ENCODE measurements at places on chromosomes 6 and 20. TPM values are rescaled to one million over a fixed set of nuclear protein-coding genes. Genes with fewer than 3 reads are reported as not detected.
A peak's percentile ranks its signal among the peaks of the same experiment; 100 is the strongest.

The PRR18 gene
- total RNA-seq = 0.19 TPM

GRCh38 chr6:53723331-53723730, 57.8 kb upstream of the KLHL31 start:
- no peaks in the 10 kb centered on the region for H3K4me1 ChIP-seq
- H3K36me3 ChIP-seq = no peaks in the 10 kb centered on the region
- no peaks in the 10 kb centered on the region for H3K27me3 ChIP-seq
- no peak overlapping the region for H3K27ac ChIP-seq
- no peak for DNase-seq
- H3K4me3 ChIP-seq = no peak overlapping the region

DNA sequence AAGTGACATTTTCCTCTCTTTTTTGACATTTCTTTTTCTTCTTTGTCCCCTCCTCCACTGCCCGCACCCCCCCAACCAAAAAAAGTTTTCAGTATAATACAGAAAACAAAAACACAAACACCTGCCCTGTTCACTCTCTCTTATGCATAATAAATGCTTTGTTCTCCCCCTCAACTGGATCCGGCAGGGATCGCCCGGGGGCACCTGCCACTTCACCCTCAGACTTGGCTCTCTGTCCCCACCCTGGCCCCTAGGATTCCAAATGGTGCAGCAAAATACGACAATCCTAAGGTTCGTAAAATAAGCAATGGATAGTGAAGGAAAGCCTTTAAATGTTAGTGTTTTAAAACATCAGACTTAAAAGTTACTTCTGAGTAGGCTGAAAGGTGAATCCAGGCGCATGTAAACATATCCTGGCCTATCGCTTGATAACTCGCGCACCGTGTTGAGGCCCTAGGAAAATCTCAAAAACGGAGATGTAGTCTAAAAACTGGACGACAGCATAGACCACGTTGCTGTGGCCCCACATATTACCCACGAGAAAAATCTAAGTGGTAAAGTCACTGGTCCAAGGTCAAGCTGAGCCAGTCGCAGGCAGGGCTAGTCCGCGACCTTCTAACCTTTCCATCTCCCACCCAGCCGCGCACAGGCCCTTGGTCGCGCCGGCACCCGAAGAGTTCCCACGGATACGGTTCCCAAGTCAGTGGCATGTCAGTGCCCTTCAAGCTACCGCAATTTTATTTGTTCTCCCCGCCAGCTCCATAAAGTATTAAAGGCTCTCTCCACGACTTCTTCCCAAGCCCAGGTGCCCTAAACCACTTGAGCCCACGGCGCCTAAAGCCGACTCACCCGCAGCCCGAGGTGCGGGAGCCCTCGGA, 130.8 kb downstream of the OGFRL1 start:
- peak; percentile 38 for DNase-seq
- peaks cover 9% of the 10 kb centered on the region for H3K4me1 ChIP-seq
- peak overlapping the region; percentile 81 for H3K4me3 ChIP-seq

DNA sequence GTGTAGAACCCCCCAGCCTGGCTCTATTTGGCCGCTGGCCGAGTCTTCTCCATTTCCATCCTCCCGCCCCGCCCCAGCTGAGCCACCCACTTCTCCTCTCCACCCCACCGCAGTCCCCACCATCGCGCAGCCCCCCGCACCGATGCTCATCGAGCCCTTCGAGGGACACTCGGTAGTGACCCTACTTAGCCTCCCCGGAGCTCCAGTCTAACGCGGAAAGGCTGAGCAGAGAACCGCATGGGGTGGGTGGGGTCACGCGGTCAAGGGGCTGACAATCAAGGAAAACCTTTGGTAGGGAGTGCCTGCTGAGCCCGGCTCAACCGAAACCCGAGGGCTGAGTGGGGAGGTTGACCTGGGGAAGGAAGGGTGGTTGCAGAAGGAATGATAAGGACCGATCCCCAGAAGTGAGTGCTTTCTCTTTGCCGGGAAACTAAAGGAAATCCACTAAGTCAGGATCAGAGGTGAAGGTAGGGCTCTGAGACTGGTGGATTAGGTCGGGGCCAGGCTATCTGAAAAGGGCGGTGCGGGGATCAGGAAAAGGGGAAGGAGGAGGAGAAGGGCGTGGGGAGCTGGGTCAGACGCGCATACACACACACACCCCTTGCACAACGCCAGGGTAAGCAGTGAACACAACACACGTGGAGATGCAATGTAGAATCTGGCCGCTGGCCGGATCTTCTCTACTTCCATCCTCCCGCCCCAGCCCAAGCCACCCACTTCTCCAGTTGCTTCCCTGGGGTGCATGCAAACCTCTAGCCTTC, 49.8 kb downstream of the CPXM1 start:
- peaks cover 4% of the 10 kb centered on the region for H3K4me1 ChIP-seq
- no peak overlapping the region for H3K27ac ChIP-seq
- no peaks in the 10 kb centered on the region for H3K36me3 ChIP-seq
- no peak overlapping the region for H3K4me3 ChIP-seq

GRCh38 chr6:124822204-124822613, 140.0 kb upstream of the RNF217 start:
- no peaks in the 10 kb centered on the region for H3K27me3 ChIP-seq
- H3K4me1 ChIP-seq = no peaks in the 10 kb centered on the region
- no peak for DNase-seq
- H3K36me3 ChIP-seq = no peaks in the 10 kb centered on the region

- no peak for DNase-seq
Observed at GRCh38 chr6:96460052-96460700, 61.4 kb upstream of the UFL1 start.

DNA sequence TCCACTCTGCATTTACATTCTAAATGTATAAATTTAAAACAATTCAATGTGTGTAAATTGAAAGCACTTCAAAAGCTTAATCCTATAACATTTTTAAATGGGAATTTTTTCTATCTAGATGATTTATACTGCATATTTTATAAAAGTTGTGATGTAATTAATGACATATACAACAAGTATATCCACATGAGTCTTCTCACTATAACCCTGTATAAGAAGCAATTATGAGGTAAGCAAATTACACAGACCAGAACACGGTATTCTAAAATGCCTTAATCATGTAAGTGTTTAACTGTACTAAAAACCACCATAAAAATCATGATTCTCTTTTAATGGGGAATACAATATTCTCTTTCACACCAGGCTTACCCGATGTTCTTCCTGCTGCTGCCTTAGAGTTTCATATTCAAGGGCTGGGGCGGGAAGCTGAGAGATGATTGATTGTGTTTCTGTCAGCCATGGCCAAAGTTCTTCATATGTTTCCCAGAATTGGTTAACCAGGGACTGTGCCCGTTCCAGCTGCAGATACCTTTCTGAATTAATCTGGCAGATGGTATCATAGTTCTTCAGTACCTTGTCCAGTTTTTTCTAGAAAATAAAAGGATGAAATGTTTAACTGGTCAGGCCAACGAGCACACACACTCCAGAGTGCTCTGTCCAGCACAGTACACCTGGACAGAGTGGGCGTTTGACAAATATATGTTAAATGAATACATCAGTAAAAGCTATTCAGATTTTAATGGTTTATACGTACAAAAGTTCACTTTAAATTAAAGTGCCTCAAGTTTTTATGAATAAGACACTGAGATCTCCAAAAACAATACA, 127.4 kb downstream of the DST start:
- peaks cover 11% of the 10 kb centered on the region for H3K36me3 ChIP-seq
- H3K4me3 ChIP-seq = no peak overlapping the region
- H3K27me3 ChIP-seq = no peaks in the 10 kb centered on the region
- no peaks in the 10 kb centered on the region for H3K4me1 ChIP-seq

- no peak for DNase-seq
- H3K36me3 ChIP-seq = no peaks in the 10 kb centered on the region
- peak overlapping the region; percentile 86 for H3K4me3 ChIP-seq
- no peaks in the 10 kb centered on the region for H3K27me3 ChIP-seq
- H3K4me1 ChIP-seq = no peaks in the 10 kb centered on the region
- H3K27ac ChIP-seq = peak overlapping the region; percentile 48
Observed at GRCh38 chr6:138691595-138692057, 81.9 kb upstream of the CCDC28A start.

The GPX6 gene
- not detected for total RNA-seq

The ISM1 gene
- total RNA-seq = 2.6 TPM

DNA sequence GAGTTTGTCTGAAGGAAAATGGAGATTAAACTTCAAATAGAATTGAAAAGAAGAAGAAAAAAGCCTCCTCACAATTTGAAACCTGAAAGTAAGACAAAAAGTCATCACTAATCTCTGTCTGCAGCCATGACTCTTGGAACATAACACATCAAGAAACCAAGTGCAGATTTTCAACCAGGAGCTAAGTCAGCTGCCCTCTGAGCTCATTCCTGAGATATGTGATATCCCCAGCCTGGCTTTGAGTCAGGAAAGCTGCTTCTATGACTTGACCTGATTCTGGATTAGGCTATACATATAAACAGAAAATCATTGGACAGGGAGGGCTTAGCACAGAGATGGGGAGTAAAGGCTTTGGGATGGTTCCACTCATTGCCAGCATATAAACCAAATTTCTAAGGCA, 891.4 kb downstream of the TFAP2A start:
- no peak overlapping the region for H3K27ac ChIP-seq
- no peaks in the 10 kb centered on the region for H3K27me3 ChIP-seq
- no peak overlapping the region for H3K4me3 ChIP-seq
- H3K4me1 ChIP-seq = no peaks in the 10 kb centered on the region
- no peak for DNase-seq
- H3K36me3 ChIP-seq = no peaks in the 10 kb centered on the region

GRCh38 chr6:139475241-139475640, 100.8 kb upstream of the CITED2 start:
- H3K27ac ChIP-seq = peak overlapping the region; percentile 39
- no peaks in the 10 kb centered on the region for H3K36me3 ChIP-seq
- H3K4me3 ChIP-seq = no peak overlapping the region
- H3K27me3 ChIP-seq = no peaks in the 10 kb centered on the region
- DNase-seq = no peak
